ENCODE measurements at places on chromosomes 12 and 14.

GRCh38 chr14:105145381-105146180 lies 23.0 kb downstream of the JAG2 start:
- DNase-seq = no peak

GRCh38 chr12:16587514-16587913 lies 18.4 kb downstream of the LMO3 start:
- no peak for DNase-seq

DNA sequence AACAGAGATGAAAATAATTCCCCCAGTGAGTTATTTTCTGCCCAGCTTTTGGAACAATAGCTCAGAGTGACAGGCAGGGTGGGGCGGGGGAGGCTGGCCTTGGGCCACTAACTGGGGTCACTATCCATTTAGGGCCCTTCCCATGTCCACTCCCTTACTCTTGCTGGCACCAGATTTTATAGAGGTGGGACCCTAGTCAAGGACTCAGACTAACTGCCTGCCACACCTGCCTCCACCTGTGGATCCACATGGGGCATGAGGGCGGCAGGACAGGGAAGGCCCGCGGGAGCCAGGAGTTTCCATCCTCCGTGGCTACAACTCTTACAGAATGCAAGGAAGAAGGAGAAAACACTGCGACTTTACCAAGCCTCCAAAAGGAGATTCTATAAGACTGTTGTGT lies 10.1 kb downstream of the VDR start:
- no peak for DNase-seq

- DNase-seq = no peak
Observed at GRCh38 chr12:13606290-13606689, 375.1 kb downstream of the GRIN2B start.

GRCh38 chr12:31687101-31687527 lies 27.6 kb downstream of the ETFBKMT start:
- DNase-seq = no peak

GRCh38 chr12:121800694-121801594 lies 2.9 kb upstream of the SETD1B start:
- peak; percentile 85 for DNase-seq

DNA sequence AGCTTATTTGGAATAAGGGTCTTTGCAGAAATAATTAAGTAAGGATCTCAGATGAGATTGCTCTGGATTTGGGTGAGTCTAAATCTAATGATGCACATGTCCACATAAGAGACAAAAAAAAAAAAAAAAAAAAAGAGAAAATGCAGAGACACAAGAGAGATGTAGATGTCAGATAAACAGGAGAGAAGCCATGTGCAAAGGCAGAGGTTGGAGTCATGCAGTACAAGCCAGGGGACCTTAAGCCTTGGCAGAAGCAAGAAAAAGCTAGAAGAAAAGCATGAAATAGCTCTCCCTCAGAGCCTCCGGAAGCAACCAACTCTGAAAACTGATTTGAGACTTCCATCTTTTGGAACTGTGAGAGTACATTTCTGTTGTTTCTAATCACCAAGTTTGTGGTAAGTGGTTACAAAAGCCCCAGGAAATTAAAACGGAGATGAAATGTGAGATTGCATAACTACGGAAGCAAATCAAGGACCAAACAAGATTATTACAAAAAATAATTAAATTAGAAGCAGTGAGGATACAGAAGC lies 1304.0 kb upstream of the SEL1L start:
- DNase-seq = no peak

DNA sequence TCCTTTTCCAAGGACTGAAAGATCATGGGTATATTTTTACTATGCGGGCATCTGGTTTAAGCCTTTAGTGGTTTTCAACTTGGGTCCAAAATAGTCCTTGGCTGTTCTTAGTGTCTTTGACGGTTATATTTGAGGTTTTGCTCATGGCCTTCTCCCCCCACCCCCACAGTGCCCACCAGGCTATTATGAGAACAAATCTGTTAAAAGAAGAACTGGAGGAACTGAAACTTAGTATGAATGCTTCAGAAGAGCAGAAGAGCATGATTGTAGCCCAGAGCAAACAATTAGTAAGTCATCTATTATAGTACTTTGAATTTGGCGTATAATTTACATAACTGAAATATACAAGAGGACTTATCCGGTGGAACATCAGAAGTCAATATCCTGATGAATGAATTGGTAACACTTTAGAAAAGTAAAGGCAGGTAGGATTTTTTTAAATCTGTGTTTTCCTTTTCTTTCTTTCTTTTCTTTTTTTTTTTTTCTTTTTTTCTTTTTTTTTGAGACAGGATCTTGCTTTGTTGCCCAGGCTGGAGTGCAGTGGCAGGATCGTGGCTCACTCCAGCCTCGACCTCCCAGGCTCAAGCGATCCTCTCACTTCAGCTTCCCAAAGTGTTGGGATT lies 71.8 kb upstream of the BCAT1 start:
- DNase-seq = no peak

DNA sequence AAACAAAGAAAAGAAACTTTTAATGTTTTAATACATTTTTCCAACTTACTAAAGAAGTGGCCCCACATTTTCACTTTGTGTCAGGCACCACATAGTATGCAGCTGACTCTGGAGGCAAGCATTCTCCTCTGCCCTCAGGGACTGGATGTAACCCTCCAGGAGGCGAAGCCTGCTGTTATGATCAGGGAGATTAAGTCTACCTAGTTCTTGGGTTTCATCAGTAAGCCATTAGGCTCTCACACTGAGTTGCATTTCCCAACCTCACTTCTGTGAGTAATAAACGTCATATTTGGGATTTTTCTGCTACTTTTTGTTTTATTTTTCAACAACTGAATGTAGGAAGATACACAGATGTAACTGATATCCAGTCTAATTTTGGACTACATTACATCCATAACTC lies 101.2 kb upstream of the LRFN5 start:
- DNase-seq = peak; percentile 23

GRCh38 chr12:67632005-67632404 lies 16.5 kb upstream of the DYRK2 start:
- no peak for DNase-seq

- DNase-seq = no peak
Observed at GRCh38 chr12:118409834-118410233, 33.5 kb downstream of the SUDS3 start.

GRCh38 chr14:99026471-99026870 lies 245.5 kb downstream of the BCL11B start:
- DNase-seq = no peak

GRCh38 chr14:22383515-22384166 lies 205.4 kb downstream of the DAD1 start:
- no peak for DNase-seq

Measured in ELR (cell line).